ENCODE measurements at places on chromosomes 7 and 10. TPM values are rescaled to one million over a fixed set of nuclear protein-coding genes. Genes with fewer than 3 reads are reported as not detected.

DNA sequence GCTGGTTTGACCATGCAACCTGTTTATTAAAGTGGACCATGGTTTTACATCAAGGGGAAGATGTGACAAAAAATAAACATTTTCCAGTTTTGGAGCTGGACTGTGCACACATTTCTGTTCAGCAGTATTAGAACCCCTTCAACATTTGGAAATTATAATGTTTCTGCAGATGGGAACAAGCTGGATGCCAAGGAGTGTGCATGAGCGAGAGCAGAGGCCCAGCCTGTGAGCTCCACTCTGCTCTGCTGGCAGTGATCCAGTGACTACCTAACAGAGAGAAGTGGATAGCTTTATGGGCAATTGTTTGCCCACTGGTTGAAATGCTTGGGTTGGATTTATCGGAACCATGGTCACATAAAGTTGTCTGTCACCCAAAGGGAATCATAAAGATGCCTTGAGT is 456.7 kb downstream of the NRG3 start:
- no peak for DNase-seq

DNA sequence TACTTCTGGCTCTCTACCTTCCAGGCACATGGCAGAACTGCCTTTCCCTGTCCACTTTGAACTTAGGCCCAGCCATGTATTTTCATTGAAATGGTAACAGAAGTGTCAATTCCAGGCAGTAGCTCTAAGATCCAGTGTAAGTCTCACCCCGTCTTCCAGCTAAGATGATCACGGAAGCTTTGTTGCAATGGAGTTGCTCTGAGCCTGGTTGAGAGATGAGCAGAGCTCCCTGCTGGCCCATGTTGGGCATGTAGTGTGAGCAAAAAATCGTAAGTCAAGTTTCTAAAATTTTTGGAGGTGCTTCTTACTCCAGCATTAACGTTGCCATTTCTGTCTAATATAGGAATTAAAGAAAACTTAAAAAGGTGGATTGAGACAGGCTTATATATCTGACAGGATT is 274.4 kb downstream of the IPMK start:
- DNase-seq: no peak

GRCh38 chr10:80283119-80283518 is 6.3 kb downstream of the MAT1A start:
- DNase-seq: no peak

DNA sequence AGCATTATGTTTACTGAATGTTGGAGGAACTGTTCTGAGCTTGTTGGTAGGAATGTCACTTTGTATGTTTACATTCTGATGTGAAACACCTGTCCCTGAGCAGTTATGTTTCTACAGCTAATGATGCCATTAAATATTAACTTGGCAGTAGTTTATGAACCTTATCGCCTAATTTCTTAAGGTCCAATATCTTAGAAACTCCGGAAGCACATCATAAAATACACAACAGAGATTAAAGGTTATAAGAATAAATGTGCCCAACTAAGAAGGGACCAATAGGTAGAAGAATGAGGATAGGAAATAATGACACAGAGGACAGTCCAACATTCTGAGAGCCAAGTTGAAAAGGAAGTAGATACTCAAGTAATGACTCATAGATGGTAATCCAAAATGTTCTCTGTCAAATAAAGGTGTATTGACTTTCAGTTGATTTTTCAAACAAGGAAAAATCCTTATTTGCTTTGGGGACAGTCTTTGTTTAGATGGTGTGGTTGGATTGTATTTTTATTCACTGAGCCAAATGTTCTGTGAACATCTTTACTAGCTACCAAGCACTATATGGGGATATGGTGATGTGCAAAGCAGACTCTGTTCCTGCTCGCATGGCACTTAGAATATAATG is 31.9 kb downstream of the LCOR start:
- DNase-seq: peak; percentile 79

- no peak for DNase-seq
Measured at GRCh38 chr10:4685904-4686643, 139.9 kb upstream of the AKR1E2 start.

DNA sequence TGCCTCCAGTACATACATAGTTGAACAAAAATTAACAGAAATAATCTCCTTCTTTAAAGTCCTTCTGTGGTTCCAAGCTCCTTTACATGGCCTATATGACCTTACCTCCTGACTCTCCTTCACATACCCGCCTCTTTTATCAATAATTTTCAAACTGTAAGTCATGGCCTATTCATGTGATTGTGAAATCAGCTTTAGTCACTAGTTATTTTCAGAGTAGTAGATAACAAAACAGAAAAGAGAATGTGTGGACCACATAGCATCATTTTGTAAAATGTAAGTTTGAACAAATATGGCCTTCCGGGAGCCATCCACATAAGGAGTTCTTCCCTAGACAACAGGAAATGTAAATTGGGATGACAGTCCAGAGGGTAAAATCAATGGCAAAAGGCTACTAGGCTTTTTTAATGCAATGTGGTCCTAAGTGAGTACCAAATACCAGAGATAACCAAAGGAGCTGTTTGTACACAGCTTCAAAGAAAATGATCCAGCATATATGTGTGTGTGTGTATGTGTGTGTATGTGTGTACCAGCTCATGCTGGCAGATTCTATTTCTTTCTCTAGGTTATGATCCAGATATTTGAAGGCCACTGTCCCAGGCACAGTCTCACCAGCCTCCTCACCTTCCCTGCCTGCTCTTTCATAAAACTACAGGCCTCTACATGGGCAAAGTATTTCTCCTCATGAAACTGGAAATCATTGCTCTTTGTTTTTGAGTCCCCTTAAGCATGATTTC is 12.3 kb upstream of the FAM133B start:
- no peak for DNase-seq

- no peak for DNase-seq
Measured at GRCh38 chr10:62861507-62861906, 45.3 kb upstream of the EGR2 start.

DNA sequence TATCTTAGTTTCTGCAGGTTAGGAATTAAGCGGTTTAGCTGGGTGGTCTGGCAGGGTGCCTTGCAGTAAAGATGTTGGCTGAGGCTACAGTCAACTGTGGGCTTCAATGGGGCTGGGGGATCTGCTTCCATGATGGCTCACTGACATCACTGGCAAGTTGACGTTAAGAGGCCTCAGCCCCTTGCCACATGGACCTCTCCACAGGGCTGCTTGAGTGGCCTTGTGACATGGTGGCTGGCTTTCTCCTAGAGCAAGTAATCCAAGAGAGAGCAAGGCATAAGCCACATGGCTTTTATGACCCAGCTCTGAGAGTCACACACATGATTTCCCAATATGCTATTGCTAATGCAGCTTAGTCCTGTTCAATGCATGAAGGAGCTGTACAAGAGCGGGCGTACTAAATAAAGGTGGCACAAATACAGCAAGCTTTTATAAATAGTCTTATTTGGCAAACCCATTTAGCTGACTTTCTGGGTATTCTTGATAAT is 109.1 kb downstream of the SEPTIN7 start:
- DNase-seq: no peak

GRCh38 chr7:24756545-24757352 is 515 bp downstream of the GSDME start:
- DNase-seq: peak; percentile 63

GRCh38 chr10:101123085-101123814 is 7.8 kb upstream of the TLX1 start:
- no peak for DNase-seq

- no peak for DNase-seq
Measured at GRCh38 chr10:23543691-23544380, 105.0 kb downstream of the OTUD1 start.

GRCh38 chr10:50585921-50586739 is 37.6 kb downstream of the SGMS1 start:
- DNase-seq: peak; percentile 11

- no peak for DNase-seq
Measured at GRCh38 chr10:82319074-82319473, 444.1 kb downstream of the NRG3 start.

DNA sequence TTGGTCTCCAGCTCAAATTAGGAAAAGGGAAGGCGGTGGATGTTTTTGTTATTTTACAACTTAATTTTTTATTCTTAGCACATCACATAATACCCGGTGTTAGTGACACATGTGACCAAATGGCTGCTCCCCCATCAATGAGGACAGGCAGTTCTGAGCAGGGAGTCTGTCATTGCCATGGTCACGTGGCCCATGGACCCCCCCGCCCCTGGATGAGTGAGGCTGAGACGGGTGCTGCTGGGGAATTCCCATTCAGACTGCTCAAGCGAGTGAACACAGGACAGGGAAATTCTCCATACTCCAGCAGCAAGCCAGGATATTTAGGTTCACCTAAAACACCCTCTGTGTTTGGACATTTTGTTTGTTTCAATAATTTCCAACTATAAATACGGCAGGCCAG is 34.7 kb upstream of the SLC35B4 start:
- no peak for DNase-seq

- no peak for DNase-seq
Measured at GRCh38 chr10:62899311-62899710, 83.1 kb upstream of the EGR2 start.

DNA sequence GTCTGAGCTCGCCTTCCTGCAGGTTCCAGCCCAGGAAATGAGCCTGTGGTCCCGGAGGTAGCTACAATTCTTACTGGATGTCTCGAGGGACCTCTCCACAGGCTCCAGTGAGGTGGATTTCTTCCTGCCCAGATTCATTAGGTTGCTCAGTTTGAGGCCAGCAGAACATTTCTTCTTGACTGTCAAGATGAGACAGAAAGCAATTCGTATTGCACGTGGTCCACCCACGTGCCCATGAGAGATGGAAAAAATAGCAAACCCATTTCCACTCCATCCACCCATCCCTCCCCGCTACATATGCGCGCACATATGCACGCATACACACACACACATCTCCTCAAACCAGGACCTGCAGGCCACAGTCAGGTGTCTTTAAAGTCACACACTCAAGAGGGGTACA is 68.7 kb downstream of the VWA2 start:
- no peak for DNase-seq

DNA sequence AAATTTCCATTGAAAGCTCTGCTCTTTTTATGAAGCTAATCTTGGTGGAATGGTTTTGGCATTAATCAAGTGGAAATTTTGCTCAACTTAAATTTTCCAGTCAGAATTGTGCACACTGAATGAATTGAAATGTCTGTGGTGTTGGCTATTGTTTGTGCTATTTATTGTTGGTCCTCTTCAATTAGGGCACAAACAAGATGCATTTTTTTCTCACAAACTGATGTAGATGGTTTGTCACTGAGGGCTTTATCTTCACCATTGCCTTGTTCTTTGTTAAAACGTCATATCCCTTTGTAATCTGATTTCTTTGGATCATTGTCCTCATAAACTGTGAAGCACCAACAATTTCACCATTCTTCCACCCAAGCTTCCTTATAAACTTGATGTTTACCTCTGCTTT is 152.1 kb upstream of the RHOBTB1 start:
- no peak for DNase-seq

GRCh38 chr7:137656850-137657232 is 189.9 kb downstream of the DGKI start:
- DNase-seq: no peak

DNA sequence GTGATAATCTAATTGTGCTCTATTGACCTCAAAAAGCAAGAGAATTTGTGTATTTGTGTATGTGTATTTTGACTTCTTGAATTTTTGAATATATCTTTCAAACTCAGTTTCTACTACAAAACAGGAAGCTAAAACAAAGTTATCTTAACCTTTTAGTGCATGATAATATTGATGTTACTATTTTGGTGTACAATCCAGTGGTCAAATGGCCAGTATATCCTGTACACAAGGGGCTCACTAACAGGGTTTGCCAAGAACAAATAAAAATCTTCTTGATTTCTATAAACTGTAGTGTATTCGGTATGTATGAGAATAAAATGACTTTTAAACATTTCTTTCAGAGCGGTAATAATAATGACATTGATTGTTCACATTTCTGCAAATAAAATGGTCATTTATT is 69.6 kb downstream of the FOXP2 start:
- peak; percentile 69 for DNase-seq

GRCh38 chr7:77501192-77501515 is 35.9 kb upstream of the PTPN12 start:
- DNase-seq: peak; percentile 12

GRCh38 chr10:29113616-29113945 is 175.3 kb upstream of the LYZL1 start:
- no peak for DNase-seq

DNA sequence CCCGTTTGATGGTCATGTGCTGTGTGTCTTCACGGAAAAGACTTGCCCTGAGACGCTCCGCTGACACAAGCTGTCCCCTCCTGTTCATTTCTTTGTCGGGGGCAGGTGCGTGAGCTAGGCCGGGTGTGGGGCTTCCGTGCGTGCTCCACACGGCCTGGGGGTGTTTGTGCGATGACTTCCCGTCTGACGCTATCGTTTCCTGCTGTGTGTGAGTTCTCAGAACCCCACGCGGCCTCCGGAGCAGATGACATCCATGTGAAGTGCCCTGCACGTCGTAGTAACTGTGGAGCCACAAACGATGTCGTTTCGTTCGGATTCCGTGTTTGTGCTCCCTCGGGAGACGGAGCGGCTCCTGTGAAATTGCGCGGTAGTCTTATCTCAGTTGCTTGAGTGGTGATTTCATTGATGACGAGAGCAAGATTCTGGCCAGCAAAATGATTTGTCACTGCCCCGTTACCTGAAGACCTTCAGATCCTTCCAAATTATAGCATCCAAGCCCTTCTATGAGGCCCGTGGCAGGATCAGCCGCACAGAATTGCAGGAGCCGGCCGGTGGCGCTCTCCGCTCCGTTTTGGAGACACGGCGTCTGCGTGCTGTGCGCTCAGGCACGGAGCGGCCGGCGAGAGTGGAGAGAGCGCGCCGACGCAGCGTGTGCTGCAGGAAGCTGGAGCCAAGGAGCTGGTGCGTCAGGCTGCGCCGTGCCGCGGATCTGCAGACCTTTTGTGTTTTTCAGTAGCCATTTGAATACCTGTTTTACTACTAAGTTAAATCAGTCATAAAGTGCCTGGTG is 94.9 kb downstream of the NKX6-2 start:
- no peak for DNase-seq

DNA sequence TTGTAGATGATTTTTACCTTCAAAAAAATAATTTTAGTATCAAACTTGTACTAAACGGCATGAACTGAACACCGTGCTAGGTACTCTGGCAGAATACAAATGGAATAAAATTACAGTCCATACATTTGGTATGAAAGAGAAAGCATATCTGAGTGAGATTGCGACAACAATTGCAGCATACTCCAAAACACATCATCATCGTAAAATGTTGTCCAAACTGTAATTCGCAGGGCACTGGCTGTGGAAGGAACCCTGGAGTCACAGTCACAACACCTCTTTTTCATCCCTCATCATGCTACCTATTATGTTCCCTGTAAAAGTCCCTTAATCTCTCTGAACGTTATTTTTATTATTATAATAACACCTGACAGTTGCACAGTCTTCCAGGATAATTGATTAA is 13.5 kb downstream of the CREM start:
- DNase-seq: no peak

The SMKR1 gene
- not detected for total RNA-seq

The ARID5B gene
- total RNA-seq: 7.0 TPM

The PLPP4 gene
- total RNA-seq: 17.1 TPM

The YWHAG gene
- 205 TPM for total RNA-seq

The ORC5 gene
- 18.6 TPM for total RNA-seq

The RP9 gene
- total RNA-seq: 18.5 TPM

The WNT16 gene
- total RNA-seq: not detected

The C10orf71 gene
- not detected for total RNA-seq

The KCNIP2 gene
- total RNA-seq: 3.0 TPM

The KAT6B gene
- 15.0 TPM for total RNA-seq

The ADCY1 gene
- 1.6 TPM for total RNA-seq

The PIP gene
- total RNA-seq: not detected

The CPN1 gene
- not detected for total RNA-seq

The SEC61G gene
- total RNA-seq: 206 TPM

The IFIT1 gene
- 0.75 TPM for total RNA-seq
